CD4-positive, alpha-beta T cell treated with Interleukin-4 for 4 hours (primary cell): ENCODE measurements at places on chromosomes 2 and 18.

DNA sequence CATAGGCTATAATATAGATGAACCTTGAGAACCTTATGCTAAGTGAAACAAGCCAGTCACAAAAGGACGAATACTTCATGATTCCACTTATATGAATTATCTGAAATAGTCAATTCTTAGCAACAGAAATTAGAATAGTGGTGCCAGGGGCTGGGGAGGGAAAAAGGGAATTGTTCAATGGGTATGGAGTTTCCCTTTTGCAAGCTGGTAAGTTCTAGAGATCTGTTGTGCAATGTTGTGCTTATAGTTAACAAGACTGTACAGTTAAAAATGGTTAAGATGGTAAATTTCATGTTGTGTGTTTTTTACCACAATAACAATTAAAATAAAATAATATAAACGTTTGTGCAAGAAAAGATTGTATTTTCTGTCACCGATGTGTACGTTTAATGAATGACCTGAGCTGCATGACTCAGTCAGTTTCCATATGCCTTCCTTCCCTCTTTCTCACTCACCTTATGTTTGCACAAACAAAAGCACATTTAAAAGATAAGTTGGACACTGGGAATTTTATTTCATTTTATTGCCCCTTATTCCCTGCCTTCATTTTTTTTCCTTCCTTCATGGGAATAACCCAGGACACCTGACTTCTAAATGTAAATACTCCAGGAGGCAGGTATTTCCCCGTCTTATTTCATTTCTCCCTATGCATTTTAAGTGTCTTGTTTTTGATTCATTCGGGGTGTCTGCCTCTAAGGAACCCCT lies 143.7 kb upstream of the TTC39C start:
- DNase-seq, result no peak

- DNase-seq, result no peak
Measured at GRCh38 chr2:190216829-190217228, 102.8 kb downstream of the HIBCH start.

GRCh38 chr2:77310416-77310815 lies 211.8 kb downstream of the LRRTM4 start:
- DNase-seq, result no peak

DNA sequence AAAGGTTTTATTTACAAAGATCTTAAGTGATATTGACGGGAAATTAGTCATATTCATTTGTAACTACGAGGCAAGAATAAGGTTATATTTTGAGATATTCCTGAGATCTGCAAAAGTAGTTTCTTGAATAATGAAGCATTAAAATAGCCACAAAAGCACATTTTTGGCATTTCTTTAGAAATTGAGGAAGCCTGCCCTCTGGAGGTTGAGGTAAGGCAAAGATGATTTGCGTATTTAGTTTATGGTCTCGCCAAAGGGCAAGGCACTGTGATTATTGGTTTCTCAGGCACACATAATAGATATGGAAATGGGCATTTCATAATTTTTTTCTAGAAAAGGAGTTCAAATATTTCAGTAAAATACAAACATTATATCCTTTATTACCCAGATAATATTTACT lies 143.7 kb upstream of the RPRM start:
- no peak for DNase-seq

- DNase-seq, result no peak
Measured at GRCh38 chr18:46072376-46072867, 362 bp upstream of the PSTPIP2 start.

- no peak for DNase-seq
Measured at GRCh38 chr2:137467246-137467862, 496.9 kb upstream of the HNMT start.

GRCh38 chr2:108925286-108925685 lies 63.7 kb downstream of the EDAR start:
- DNase-seq, result no peak
